M059J (cell line): ENCODE measurements at places on chromosomes 1 and 21. TPM values are rescaled to one million over a fixed set of nuclear protein-coding genes. Genes with fewer than 3 reads are reported as not detected.

LCE6A gene
- total RNA-seq: not detected in 2 replicates

LCE3D gene
- not detected in 2 replicates for total RNA-seq

UBE2U gene
- total RNA-seq: not detected in 2 replicates

- DNase-seq: no peak
These were observed 20.7 kb downstream of the DNAJC6 start for GRCh38 chr1:65330021-65330420.

DNA sequence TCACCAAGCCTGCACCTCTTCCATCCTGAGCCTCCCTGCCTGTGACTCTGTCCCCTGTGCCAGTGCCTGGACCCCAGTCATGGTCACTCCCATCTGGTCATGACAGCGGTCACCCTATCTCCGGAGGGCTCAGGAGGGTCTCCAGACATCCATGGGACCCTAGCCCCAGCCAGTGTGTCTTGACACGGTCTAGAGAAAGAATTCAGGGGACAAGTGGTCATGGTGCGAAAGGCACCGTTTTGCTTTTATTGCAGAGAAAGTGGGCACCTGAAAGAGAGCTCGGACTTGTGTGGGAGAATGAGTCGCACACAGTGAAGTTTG is 4.7 kb upstream of the RIPK4 start:
- DNase-seq: no peak

DNA sequence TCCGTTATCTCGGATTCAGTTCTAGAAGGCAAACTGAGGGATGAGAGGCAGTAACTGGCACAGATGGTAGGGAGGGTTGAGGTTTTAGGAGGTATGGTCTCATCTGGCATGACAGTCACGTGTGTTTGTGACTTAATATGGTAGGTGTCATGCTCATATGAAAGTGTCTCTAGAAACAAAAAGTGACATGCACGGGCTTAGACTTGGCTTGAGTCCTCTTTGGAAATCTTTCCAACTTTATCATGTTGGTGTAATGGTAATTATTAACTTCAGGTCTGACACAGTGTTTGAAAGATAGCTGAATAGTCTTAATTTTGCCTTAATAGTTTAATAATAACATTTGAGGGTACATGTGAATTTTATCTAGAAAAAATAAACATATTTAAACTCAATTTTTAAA is 218.1 kb downstream of the FMN2 start:
- DNase-seq: no peak

GRCh38 chr1:229696385-229696784 is 70.3 kb downstream of the URB2 start:
- DNase-seq: no peak

DNA sequence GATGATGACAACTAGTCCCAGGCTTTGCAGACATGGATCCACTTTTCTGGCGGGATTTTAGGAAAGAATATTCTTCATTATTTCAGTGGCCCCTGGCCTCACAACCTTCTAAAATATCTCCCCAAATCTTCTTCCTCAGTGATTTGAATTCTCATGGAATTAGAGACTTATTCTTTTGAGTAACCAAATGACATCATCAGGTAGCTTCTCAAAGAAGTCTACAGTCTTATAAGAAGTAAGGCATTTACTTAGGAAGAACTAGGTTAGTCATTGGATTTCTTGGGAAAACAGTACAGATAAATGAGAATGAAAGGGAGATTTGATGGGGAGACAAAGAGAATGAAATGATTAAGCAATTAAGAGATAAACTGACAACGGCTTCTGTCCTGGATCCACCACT is 201.1 kb upstream of the PROX1 start:
- no peak for DNase-seq

GRCh38 chr1:2194319-2194897 is at the start of gene FAAP20:
FAAP20 (minus strand) TSS chr1:2194772; CDS start chr1:2194749, 23 bp downstream.
- no peak for DNase-seq

GRCh38 chr1:43454270-43455011 is 710 bp upstream of the HYI start:
- peak; percentile 77 for DNase-seq

DNA sequence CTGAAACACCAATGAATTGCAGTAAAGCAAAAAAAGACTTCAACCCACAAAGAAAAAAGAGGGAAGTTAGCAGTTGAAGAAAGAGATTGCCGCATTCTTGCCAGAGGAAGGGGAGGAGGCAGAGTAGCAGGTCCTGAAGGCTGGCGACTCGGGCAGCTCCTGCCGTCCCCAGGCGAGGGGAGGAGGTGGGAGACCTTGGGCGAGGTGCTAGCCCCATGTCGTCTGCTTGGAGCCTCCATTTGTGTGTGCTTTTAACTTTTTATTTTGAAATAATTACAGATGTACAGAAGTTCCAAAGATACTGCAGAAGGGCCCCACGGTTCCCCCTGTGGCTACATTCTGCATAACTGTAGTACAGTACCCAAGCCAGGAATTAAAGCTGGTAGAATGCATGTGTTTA is 6.7 kb downstream of the TRPM2 start:
- DNase-seq: no peak

DNA sequence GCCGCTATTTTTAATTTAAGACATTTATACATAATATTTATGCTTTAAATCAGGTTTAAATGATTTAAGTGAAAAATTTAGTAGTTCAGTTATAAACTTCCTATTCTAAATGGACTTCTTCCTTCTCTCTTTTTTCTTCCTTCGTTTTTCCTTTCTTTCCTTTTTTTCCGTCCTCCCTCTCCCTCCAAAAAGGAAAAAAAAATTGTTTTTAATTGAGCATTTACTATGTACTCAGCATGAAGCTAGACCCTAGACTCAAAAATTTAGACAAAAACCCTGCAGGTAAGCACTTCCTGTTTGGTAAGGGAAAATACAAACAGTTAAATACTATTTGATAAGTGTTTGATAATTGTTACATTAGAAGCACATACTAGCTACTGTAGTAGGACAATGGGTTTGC is 2.6 kb upstream of the TM2D1 start:
- DNase-seq: no peak

DNA sequence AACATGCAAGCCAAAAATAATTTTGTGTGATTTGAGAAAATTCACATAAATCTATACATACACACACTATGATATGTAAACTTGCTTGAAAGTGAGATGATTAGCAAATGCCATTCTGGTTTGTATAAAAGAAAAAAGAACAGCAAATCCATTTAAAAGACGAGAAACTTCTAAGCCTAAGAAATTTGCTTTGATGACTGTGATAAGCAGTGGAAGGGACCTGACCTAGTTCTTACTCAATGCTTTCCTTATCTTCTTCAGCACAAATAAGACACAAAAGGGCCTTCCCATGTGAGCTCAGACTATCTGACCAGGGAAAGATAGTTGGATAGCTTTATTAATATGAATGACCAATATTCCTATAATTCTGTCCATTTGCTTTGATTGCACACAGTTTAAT is 25.3 kb upstream of the NMNAT2 start:
- no peak for DNase-seq

DNA sequence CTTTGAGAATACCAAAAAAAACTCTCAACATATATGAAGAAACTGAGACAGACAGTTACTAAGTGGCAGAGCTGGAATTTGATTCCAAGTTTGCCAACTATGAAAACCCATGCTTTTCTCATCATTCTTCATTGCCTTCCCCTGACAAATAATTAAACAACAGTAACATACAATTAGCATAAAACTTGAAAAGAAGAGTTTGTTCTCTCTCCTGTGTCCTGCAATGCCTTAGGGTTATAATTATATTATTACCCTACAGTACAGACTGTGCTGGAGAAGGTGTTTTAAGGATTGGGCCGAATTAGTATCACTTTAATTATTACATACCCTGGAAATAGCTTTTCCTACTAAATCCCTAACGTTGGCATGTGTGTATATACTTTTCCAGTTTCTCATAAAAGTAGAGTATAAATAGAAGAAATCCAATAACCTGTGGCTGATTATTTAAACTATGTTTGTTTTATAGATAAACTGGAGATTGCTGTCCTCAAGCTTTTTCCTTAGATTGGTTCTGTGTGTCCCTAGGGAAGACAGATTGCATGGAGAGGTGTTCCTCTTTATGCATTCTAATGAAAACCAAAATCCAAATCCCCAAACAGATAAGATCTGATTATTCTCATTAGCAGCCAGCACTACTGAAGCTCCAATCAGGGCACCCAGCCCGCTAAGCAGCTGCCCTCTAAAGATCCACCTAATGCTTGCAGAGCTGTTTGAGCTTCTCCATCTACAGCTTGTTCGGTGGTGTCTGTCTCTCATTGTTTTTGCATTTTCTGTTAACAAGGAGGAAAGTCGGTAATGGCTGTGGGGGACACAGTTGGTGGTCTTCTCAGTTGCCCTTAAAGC is 156.3 kb downstream of the TM2D1 start:
- no peak for DNase-seq

- DNase-seq: no peak
These were observed 94.7 kb downstream of the DMRTA2 start for GRCh38 chr1:50328552-50328951.
